ENCODE measurements at places on chromosomes 5 and 9.

DNA sequence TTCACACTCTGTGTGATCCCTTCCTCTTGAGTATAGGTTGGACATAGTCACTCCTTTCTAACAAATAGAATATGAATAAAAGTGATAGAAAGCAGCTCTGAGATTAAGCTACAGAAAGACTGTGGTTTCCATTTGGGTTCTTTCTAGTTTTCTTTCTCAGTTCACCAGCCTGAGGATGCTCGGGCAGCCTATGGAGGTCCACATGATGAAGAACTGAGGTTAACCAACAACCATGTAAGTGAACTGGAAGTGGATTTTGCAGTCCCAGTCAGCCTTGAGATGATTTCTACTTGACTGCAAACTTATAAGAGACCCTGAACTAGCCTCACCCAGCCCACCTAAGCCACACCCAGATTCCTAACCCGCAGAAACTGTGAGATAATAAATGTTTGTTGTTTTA lies 10.1 kb upstream of the FOXE1 start:
- no peak for ATAC-seq

GRCh38 chr9:111974092-111974681 lies 77.6 kb downstream of the UGCG start:
- no peak for ATAC-seq

- ATAC-seq, result no peak
Observed at GRCh38 chr5:107470295-107470582, 200.5 kb downstream of the EFNA5 start.

GRCh38 chr9:120885958-120886357 lies 9.0 kb upstream of the PHF19 start:
- ATAC-seq, result no peak

DNA sequence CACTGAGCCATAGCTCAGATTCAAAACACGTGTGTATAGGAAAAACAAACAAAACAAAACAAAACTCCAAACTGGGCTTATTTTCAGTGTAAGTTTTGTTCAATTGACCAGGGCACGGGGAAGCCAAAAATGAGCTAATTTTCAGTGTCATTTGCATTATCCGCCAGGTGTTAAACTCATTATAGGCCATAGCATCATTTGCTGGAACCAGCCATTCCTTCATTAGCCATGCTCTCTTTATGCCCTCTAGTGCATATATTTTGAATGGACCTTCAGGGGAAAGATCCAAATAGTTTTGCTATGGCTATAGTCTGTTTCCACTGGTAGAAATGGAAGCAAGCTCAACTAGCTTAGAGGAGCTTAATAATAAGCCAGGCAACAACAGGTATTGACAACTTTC lies 1205.2 kb upstream of the DMAC1 start:
- no peak for ATAC-seq

DNA sequence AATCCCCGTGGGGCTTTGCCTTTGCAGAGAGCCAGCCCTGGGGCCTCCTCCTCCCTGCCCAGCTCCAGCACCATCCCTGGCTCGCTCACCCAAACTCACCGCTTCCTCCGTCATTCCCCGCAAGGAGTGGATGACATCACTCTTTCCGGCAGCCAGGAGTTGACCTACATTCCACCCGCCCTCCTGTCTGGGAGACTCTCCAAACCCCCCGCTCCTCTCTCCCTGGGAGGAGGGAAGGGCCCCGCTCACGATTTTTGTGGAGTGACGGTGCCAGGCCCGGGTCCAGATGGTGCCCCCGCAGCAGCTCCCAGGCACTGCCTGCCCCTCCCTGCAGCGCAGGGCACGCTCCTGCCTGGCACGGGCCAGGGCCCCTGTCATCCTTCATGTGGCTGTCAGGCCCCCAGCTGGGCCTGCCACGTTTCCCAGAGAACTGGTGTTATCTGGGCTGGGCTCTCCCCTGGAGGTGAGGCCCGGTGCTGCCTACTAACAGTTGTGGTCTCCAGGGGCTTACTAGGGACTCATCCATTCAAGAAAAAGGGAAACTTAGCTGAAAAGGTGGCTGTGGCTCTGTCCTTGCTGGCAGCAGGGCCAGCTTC lies 52.3 kb downstream of the NTNG2 start:
- no peak for ATAC-seq

DNA sequence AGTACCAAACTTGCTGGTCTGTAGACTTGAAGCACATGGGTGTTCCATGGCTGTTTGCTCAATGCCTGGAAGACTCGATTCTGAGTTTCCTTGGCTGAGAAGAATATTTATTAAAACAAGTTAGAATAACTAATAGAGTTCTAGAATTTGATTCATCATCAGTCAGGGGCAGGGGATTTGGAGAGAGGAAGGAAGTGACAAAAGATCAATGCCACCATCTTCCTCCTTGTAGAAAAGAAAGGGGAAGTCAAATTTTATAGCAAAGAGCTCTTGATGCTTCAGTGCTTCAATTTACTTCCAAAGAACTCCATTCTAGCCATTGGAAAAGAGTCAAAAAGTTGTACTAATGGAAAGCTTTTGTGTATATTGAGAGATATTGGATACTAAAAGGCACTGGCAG lies 236.3 kb downstream of the MCTP1 start:
- ATAC-seq, result no peak

DNA sequence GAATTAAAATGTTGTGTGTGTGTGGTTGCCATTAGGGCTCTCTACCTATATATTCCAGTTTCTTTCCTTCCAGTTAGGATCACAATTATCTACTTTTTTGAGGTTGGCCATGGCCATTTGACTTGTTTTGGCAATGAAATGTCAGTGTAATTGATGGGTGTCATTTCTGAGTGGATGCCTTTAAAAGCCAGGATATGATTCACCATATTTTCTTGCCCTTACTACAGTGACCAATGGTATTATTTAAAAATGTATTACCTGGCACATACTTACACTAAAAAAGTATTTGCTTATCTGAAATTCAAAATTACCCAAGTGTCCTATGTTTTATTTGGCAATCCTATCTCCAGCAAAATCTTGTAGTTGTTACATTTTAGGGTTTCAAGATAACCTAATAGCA lies 258.7 kb upstream of the ACTBL2 start:
- no peak for ATAC-seq

- no peak for ATAC-seq
Observed at GRCh38 chr5:75886706-75887105, 169.5 kb upstream of the POC5 start.

DNA sequence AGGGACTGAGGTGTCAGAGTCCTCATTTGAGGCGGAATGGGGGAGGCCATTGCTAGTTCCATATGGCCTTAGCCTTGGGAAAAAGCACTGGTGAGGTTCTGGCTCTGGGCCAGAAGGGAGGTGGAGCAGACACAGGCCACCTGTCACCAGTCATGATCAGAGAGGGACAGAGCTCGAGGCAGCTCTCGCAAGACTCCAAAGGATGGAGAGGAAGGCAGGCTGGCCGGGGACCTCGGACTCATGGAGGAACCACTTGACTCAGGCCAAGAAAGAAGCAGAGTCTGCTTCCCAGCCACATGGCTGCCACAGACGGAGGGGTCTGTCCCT lies 29.2 kb upstream of the NSMF start:
- ATAC-seq, result no peak

DNA sequence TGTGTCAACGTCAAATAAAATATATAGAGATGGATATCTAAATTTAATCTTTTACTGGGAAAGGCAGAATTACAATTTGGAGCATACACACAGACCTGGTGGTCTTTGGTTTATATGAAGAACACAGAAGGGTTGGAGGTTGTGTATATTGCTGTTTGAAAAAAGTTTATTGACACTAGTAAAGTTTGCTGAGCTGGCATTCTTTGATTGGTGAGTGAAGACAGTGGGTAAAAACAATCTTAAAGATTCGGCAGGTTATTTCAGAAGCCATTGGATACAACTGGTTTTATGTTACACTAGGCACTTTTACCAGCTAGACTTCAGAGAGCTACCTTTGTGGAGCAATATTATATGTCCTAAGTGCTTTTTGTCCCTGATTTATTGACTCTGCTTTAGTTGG lies 27.2 kb downstream of the IZUMO3 start:
- ATAC-seq, result no peak

DNA sequence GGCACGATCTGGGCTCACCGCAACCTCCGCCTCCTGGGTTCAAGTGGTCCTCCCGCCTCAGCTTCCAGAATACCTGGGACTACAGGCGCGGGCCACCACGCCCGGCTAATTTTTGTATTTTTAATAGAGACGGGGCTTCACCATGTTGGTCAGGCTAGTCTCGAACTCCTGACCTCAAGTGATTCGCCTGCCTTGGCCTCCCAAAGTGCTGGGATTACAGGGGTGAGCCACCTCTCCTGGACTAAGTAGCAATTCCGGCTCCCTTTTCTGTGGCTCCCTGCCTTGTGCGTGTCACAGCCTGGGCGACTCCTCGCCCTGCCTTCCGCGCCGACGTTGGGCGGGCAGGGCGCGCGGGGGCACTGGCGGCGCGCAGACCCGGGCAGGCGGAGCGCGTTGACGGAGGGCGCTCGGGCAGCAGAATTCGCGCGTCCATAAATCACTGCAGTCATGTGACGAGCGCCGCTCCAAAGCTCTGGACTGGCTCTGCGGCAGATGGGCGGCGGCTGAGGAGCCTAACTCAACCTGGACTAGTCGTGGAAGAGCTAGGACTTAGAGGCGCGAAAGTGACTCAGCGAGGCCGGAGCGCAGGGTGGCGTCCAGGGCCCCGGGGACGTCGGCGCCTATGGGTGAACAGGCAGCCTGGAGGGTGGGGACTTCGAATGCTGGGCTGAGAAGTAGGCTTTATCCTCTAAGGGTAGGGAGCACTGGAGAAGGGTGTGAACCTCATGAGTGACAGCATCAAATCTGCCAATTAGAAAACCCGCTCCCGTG lies 1.4 kb upstream of the CIZ1 start:
- no peak for ATAC-seq

DNA sequence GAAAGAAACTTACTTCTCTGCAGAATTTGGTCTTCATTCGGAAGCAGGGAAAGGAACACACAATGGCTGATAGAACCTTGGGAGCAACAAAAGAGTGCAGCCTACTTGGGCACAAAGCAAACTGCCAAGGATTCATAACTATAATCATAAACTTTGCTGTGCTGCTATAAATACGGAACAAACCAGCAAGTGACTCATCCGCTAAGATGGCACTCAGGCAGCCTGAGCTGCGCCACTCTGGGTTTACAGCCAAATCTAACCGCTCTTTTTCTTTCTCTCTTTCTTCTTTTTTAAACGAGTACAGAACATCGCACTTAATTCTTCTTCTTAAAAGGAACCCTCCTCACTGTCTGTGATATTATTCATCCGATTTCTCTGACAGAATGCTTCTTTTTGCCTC lies 81.1 kb downstream of the PTPN3 start:
- ATAC-seq, result no peak

DNA sequence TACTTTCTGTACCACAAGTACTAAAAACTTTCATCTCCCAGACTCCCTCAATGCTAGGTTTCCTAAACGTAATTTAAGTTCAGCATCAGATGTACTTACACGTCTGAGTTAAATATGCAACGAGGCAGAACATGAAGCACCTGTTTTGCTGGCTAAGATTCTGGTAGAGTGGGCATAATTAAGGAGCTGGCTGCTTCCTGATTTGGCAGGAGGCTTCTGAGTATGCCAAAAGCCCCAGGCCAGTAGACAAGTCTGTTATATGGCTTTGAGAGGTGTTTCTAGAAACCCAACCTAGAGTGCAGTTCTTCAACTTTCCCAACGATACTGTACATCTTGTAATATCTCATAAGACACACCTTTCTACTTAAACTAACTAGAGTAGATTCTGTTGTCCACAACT lies 13.6 kb downstream of the TICAM2 start:
- ATAC-seq, result no peak

GRCh38 chr5:3199962-3200755 lies 395.5 kb upstream of the IRX1 start:
- ATAC-seq, result no peak

DNA sequence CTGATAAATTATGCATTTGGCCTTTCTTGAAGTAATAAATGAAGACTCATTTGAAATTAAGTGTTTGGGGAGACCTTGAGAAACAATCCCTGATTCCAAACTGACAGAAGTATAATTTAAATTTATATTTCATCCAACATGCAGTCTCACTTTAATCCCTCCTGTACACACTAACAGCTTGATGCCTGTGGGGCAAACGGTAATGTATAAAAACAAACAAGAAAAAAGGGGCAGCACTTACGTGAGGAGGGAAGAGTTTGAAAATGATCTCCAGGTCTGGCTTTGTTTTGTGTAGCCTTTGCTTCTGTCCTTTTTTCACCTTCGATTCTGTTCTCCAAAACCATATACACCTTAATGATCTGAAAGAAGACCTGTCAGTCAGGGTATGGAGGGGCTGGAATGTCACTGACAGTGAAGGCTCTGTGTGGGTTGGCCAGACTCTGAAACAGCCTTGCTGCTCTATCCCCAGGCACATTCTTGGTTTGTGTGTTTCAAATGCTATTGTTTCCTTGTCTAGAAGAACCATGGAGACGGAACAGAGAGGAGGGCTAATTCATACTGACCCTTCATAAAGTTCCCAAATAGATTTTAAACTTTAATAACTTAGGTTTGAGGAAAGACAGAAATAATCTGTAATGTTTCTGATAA lies 338.2 kb upstream of the WWC1 start:
- no peak for ATAC-seq

GRCh38 chr5:41524174-41524573 lies 13.8 kb upstream of the PLCXD3 start:
- no peak for ATAC-seq

DNA sequence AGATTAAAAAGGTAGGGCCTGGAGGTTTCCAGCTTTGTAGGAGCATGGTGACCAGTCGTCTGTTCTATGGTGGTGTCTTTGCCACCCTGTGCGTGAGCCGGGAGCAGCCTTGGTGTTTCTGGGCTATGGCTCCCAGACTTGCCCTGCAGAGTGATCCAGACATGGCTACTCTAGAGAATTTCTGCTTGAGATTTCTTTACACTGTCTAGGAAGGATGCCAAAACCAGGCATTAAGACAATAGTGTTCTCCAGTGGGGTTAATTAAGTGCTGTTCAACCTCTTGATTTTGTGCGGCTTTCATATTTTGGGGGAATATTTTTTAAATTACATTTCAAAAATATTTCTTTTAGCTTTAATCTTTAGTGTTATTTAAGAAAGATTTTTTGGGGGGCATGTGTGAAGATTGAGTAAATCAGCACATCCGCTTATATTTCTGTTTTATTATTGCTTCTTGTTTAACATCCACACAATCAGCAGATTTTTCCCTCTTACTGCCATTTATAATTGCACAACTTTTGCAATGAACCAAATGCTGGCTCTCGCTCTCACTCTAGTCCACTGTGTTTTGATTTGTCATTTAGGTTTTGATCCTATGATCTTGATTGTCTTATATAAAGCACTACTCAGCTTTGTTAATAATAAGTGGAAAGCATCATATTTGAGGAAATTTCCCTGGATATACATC lies 110.5 kb downstream of the RASGRF2 start:
- no peak for ATAC-seq

DNA sequence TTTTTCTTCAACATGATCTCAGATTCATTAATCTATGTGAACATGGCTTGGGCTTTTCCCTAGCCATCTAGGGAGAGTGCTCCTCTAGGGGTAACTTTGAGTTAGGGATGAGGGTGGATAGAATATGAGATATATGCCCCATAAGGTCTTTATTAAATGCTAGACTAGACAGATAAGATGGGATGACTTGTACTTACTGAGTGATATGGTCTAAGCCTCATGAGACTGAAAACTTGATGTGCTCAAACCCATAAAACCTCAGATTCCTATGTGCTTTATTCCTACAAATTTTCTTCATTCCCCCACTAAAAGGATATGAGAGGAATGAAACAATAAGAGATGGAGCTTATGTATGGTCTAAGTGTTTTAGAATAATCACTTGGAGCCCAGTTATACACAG lies 386.6 kb downstream of the YTHDC2 start:
- ATAC-seq, result no peak

Data from activated CD4-positive, CD25-positive, alpha-beta regulatory T cell treated with anti-CD3 and anti-CD28 coated beads, Interleukin-2, amount 50 U/mL, for 24 hours (primary cell).